ENCODE measurements at places on chromosomes 7 and 10. TPM values are rescaled to one million over a fixed set of nuclear protein-coding genes. Genes with fewer than 3 reads are reported as not detected.

LRRN3 gene
- total RNA-seq = 1.0 TPM

DCLRE1A gene
- 9.9 TPM for total RNA-seq

ABCB4 gene
- 0.20 TPM for total RNA-seq

SUFU gene
- 9.5 TPM for total RNA-seq

- DNase-seq = no peak
Observed at GRCh38 chr10:103114876-103115275, 78.2 kb downstream of the NT5C2 start.

- DNase-seq = no peak
Observed at GRCh38 chr7:2376351-2377154, 21.9 kb downstream of the EIF3B start.

- no peak for DNase-seq
Observed at GRCh38 chr7:26863518-26864308, 677 bp downstream of the SKAP2 start.

- DNase-seq = no peak
Observed at GRCh38 chr7:155097338-155097737, 27.2 kb downstream of the HTR5A start.

- no peak for DNase-seq
Observed at GRCh38 chr10:48500771-48501170, 104.1 kb downstream of the ARHGAP22 start.

DNA sequence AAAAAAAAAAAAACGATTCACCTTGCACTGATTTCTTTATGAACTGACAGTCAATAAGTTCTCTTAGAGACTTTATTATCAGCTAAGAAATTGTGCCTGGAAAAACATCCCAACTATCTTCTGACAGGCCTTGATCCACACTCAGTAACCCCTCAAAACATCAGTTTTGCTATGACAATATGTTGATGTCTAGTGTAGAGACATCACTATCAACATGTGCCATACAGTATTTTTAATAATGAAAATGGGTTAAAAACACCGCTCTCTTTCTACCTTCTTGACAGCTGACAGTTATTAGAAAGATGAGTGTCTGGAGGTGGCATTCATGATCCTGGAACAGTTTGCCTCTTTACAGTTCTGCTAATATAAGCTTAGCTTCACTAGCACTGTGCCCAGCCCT lies 175.8 kb upstream of the TMEM229A start:
- DNase-seq = no peak

GRCh38 chr7:130649004-130649790 lies 19.4 kb downstream of the COPG2 start:
- DNase-seq = no peak

DNA sequence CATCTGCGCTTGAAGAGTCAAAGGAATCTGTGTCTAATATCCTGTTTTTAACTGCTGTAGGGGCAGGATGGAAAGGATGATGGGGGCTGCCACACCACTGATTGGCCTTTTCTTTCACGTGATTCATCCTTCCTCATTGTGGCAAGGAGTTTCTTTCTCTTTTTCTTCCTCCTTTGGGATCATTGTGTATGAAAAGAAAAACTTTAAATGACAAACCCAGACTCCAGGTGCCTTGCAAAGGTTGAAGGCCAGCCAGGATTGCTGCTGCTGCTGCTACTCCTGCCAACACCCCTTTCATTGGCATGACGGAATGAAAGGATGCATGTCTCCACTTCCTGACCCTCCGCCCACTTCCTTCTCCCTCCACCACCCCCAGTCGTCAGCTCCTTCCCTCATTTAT lies 6.5 kb upstream of the OIT3 start:
- DNase-seq = peak; percentile 69

Measured in H9 (cell line).